HuH-7 (cell line): ENCODE measurements at places on chromosomes 1 and 21.
A peak's percentile ranks its signal among the peaks of the same experiment; 100 is the strongest.

DNA sequence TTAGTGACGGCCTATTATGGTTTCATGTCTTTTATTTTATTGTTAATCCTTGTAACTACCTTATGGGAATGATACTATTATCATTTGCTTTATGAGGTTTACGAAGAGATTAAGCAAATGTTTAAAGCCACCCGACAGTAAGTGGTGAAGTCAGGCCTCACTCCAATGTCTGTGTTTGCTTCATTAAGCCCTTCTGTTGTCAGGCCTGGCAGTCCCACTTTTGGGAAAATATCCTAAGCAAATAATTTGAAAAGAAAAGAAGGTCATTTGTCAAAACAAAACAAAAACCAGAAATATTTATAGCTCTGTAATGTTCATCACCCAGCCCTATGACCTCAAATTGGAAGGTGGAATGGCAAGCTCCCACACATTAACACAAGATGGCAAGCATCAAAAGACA lies 40.7 kb upstream of the USP24 start:
- no peak for DNase-seq

- DNase-seq = no peak
These were observed 81.1 kb downstream of the ITPKB start for GRCh38 chr1:226657895-226658545.

- no peak for DNase-seq
These were observed 15.1 kb downstream of the PRMT2 start for GRCh38 chr21:46650476-46651098.

DNA sequence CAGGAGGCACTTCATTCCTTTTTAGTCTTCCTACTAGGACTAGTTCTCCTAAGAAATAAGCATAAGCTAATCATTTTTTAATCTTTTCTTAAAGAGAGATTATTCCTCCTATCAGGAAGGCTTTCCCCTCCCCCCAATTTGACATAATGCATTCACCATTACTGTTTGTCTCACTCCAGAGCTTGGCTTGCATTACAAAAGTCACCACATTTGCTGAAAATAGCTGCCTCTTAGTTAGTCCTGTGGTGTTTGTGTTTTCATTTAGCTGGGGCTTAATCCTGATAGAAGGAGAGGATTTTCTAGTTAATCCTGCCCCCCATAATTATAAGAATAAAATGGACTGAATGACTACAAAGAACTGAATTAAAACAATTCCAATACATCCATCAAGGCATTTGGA lies 307.1 kb upstream of the RRP15 start:
- no peak for DNase-seq

- no peak for DNase-seq
These were observed 20.1 kb downstream of the NADK start for GRCh38 chr1:1758059-1758621.

DNA sequence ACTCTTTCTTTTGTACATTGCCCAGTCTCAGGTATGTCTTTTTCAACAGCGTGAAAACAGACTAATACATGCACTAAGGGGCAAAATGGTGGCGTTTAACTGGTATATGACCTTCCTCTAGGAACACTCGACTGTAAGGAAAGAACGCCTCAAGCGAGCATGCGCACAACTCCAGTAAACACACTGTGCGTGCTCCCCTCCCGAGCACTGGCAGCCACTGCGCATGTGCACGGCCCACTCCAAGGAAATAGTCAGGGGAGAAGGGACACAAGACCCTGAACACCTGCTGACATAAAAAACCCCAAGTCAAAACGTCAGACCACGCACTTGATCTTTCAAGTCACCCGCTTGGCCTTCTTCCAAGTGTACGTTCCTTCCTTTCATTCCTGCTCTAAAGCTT lies 173.5 kb downstream of the NPHP4 start:
- DNase-seq = no peak

GRCh38 chr1:111961016-111961415 lies 28.5 kb downstream of the KCND3 start:
- no peak for DNase-seq

GRCh38 chr21:42388740-42389448 lies 7.0 kb downstream of the TMPRSS3 start:
- no peak for DNase-seq

DNA sequence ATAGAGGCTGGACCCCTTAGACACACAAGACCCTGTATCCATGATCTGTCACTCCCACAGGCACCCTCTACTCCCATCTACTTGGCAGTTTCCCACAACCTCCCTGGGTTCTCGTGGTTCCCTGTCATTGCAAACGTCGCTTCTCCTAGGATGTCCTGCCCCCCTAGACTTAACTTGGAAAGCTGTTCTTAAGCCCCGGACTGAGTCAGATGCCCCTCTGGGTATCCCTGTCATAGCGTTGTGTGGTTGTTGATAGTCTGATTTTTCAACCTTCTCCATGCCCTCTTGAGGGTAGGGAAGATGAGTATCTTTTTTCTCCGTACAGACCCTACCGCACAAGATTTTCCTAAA lies 11.8 kb downstream of the RCC1 start:
- no peak for DNase-seq

DNA sequence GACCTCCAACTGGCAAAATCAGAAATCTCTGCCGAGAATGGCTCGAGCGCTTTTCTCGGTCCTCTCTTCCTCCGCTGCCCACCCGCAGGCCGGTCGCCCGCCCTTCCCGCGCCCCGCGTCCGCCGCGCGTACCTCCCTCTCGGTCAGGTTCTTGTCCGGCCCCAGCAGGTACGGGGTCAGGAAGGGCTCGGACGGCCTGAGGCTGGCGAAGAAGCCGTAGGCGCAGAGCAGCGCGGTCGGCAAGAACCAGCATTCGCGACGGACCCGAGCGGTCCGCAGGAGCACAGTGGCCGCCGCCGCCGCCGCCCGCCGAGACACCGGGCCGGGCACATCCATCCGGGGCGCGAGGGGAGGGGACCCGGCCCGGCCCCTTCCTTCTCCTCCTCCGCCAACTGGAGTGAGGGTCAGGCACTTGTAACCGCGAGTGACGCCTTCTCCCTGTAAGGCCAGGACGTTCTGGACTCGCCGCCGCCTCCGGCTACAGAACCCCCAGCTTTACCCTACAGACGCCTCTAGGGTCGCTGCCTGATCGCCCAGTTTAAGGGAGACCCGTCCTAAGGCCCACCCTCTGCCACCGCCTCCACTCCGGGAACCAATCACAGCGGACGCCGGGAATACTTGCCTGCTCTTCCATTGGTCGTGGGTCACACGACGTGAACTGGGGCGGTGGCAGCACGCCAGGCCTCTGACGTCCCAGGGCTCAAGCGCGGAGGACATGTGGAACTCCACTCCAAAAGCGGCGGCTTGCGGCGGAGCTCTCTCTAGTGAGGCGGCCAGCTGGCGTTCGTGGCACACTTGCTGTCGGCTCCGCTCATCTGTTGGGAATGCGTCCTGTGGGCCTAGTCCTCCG lies at the start of gene SLC19A2:
SLC19A2 (minus strand) TSS at position 514 of the 850 bp plus-strand sequence; CDS start at position 336, 178 bp downstream.
- DNase-seq = peak; percentile 98

- DNase-seq = no peak
These were observed 2.7 kb downstream of the ZBTB21 start for GRCh38 chr21:42007356-42007940.
